ENCODE measurements at places on chromosomes 12 and 14. TPM values are rescaled to one million over a fixed set of nuclear protein-coding genes. Genes with fewer than 3 reads are reported as not detected.

GRCh38 chr14:26163761-26164160 is 434.1 kb downstream of the NOVA1 start:
- peak; percentile 10 for DNase-seq

DNA sequence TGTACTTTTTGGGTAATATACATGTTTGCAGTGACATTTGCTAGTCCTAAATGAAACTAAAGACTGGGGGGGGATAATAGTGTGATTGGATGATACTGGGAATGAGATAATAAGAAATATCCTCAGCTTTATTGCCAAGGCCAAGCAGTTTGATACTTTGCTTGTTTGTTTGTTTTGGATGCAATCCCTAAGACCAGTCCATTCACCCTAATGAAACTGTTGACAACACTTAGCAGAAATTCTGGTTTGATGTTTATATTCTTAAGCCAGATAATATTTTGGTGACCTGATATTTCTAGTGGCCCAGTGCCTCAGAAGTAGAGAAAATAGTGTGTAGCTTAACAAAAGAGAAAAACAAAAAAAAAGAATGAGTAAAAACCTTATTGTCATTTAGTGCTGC is 1.8 kb downstream of the PHC1 start:
- DNase-seq, result no peak

DNA sequence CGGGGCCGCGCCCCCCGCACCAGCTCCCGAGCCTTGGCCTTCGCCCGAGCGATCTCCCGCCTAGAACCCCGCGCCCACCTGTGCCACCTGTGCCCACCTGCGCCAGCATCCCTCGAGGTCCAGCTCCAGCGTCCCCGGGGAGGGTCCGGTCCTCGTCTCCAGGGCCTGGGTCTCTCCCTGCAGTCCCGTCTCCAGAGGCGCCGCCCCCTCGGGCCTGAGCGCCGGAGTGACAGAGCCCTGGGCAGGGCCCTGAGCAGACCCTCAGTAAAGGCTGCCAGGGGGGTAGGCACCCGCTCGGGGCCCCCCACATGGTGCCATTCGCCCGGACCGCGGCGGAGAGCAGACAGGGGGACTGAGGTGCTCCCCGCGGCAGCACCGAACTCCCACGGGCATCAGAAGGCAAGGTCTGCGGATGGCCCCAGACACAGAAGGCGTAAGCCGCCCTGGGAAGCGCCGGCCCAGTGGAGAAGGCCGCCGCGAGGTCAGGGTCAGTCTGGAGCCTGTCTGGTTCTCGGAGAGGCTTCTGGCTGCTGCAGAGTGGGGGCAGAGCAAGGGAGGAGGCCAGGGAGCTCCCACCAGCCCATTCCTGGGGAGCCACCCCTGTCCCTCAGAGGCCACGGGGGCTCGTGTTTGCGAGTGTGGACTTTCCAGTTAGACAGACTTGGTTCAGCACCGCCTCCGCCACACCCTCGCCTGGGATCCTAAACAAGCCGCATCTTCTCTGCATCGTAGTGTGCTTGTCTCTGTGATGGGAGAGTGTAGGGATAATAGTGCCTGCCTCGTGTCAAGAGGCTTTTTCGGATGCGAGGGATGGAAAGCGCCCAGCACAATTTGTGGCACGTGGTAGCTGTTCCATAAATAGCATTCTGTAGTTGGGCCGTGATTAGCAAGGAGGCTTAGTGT is 1.1 kb upstream of the PPP1R13B start:
- DNase-seq, result no peak

GRCh38 chr14:57139173-57139572 is 129.5 kb downstream of the EXOC5 start:
- DNase-seq, result no peak

DNA sequence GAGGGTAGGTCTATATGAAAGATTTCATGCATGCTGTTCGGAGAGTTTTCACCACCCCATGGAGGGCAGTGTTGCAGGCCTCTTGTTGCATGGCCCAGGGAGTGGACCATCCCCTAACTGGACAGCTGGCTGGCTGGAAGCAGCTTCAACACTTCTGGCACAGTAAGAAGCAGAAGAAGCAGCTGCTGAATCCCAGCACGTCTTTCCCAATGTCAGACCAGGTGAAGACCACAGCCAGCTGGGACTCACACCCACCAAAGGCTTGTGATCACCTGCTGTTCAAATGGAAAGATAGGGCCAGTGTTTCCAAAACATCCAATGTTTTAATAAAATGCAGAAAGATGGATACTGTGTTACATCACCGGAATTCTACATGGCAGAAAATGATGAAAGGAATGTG is 1423.6 kb downstream of the AACS start:
- no peak for DNase-seq

DNA sequence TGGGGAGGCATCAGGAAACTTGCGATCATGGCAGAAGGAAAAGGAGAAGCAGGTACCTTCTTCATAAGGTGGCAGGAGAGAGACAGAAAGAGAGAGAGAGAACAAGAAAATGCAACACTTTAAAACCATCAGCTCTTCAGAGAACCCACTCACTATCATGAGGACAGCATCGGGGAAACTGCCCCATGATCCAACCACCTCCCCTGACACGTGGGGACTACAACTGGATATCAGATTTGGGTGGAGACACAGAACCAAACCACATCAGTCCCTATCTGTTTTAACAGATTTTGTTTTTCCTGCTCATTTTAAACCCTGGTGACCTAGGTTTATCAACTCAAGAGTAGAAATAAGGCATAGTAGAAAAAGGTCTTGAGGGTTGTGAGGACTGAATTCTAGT is 210.1 kb upstream of the PLXNC1 start:
- no peak for DNase-seq

DNA sequence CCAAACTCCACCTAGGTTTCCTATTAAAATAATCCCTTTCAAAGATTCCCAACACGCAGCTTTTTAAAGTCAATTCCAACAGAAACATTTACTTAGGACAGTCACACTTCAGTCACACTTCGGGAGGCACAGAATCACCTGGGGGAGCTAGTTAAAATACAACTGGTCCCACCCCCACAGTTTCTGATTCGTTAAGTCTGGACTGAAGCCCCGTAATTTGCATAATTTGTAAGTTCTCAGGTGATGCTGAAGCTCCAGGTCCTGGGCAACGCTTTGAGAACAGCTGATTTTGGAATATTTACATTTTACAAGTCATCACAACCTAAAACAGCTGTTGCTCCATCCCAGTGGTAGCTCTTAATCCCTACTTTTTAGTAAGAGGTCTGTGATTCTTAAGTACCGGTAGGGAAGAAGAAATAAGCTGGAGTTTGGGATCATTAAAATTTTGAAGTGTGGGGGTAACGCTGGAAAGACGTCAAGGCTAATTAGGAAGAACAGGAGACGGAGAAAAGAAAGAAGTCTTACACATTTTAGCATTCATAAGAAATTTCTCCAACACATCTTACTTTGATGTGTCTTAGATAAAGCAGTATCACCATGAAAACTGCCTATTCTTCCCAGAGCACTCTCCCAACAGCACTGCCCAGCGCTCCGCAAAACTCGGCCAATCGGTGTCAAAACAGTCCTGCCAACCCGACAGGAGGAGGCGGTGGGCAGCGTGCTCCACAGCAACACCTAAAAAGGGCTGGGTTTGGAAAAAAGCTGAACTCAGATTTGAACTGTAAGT is 1.1 kb downstream of the IPO8 start:
- no peak for DNase-seq

- no peak for DNase-seq
These were observed 112.7 kb downstream of the NT5DC3 start for GRCh38 chr12:103728323-103728722.

GRCh38 chr14:20551606-20552005 is 9.2 kb downstream of the RNASE9 start:
- DNase-seq, result no peak

DNA sequence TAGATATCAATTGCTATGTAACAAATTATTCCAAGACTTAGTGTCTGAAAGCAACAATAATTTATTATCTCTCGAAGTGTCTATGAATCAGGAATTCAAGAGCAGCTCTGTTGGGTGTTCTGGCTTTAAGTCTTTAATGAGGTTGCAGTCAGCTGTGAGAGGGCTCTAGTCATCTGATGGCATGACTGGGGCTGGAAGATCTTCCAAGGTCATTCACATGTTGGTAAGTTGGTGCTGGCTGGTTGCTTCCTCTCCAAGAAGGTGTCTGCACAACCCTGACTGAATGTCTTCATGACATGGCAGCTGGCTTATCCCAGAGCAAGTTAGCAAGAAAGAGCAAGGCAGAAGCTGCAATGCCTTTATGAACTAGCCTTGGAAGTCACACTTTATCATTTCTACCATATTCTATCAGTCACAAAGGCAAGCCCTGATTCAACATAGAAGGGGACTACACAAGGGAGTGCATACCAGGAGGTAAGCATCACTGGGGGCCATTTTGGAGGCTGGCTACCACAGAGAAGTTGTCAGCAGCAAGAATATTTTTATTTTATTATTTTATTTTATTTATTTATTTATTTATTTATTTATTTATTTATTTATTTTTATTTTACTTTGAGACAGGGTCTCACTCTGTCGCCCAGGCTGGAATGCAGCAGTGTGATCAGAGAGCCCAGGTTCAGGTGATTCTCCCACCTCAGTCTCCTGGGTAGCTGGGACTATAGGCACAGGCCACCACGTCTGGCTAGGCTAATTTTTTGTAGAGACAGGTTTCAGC is 7.6 kb upstream of the SLC38A2 start:
- no peak for DNase-seq

GRCh38 chr14:92143309-92143708 is 21.5 kb downstream of the CPSF2 start:
- no peak for DNase-seq

DNA sequence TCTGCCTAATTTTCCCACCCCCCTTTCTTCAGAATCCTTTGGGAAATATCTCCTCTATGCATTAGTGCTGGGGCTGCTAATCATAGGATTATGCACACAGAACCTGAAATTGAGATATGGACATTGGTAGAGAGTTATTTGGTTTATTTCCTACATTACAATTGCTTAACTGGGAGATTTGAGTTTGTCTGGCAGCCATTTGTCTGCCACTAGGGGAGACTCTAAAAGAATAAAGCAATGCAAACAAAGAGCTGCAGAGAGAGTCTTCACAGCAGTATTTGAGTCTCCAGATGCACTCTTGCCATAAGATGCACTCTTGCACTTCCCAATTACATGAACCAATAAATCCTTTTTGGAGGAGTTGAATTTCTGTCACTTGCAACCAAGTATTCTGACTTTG is 12.0 kb upstream of the PCNX4 start:
- no peak for DNase-seq

DNA sequence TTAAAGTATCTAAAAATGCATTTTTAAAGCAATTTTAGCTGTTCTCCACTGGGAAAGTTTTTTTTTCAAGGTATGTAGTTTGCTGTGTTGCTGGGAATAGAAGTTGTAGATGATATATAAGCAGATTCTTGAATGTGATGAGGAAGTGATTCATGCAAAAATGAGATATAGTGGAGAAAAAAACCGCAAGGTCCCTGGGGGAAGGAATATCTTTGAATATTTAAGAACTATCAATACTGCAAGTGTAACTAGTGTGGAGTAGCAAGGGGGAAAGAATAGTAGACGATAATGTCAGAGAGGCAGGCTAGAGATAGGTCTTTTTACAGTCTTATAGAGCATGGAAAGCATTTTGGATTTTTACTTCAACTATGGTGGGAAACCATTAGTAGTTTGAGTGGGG is 42.5 kb downstream of the PTCSC3 start:
- no peak for DNase-seq

DNA sequence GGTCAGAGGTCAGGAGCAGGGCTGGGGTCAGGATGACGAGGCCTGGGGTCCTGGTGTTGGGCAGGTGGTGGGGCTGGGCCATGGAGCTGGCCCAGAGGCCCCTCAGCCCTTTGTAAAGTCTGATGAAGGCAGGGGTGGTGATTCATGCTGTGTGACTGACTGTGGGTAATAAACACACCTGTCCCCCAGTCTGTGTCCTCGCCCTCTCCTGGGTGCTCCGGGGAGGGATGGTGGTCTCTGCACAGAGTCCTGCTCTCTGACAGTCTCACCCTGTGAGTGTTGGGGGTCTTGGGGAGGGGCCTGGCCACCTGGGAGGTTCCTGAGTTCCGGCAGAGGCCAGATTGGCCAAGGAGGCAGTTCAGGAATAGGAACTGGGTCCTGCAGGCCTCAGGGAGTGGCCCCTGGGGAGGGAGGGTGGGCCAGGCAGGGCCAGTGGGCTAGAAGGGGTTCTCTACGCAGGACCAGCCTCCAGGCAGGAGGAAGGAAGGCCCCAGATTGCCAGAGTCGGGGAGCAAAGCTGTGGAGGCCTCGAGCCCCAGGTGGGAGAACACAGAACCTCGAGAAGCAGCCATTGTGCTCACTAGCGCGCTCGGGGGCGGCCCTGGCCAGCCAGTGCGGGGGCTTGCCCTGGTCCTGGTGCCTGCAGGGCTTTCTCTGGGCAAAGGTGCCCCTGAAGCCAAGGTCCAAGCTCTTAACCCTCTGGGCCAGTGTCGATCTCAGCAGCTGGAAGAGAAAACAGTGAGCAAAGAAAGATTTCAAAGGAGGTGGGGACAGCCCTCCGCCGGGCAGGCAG is 14.4 kb downstream of the ACADS start:
- DNase-seq, result no peak

Gene ACSM4
- polyA plus RNA-seq, result 0.07 TPM

Gene CD163L1
- polyA plus RNA-seq, result 1.9 TPM

Gene ZNF664
- polyA plus RNA-seq, result 194 TPM

Measured in left renal pelvis (tissue), 4 donors.